Activated B cell treated with CpG ODN at 0.5 μM for 24 hours (primary cell): ENCODE measurements at places on chromosomes 5 and 9.
A peak's percentile ranks its signal among the peaks of the same experiment; 100 is the strongest.

DNA sequence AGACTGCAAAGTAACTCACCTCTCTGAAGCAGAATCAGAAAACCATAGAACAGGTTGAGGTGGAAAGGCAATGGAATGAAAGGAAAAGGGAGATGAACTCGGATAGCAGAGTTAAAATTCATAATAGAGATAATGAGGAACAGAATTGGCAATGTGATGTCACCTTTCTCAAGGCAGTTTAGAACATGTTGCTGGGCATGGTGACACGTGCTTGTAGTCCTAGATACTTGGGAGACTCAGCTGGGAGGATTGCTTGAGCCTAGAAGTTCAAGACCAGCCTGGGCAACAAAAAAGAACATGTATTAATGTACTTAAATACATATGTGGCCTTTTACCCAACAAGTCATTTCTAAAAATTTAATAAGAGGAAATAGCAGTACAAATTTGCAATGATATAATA, 81.6 kb upstream of the MIER3 start:
- no peak for DNase-seq

- DNase-seq = no peak
Measured at GRCh38 chr9:104844710-104845109, 80.8 kb downstream of the NIPSNAP3B start.

DNA sequence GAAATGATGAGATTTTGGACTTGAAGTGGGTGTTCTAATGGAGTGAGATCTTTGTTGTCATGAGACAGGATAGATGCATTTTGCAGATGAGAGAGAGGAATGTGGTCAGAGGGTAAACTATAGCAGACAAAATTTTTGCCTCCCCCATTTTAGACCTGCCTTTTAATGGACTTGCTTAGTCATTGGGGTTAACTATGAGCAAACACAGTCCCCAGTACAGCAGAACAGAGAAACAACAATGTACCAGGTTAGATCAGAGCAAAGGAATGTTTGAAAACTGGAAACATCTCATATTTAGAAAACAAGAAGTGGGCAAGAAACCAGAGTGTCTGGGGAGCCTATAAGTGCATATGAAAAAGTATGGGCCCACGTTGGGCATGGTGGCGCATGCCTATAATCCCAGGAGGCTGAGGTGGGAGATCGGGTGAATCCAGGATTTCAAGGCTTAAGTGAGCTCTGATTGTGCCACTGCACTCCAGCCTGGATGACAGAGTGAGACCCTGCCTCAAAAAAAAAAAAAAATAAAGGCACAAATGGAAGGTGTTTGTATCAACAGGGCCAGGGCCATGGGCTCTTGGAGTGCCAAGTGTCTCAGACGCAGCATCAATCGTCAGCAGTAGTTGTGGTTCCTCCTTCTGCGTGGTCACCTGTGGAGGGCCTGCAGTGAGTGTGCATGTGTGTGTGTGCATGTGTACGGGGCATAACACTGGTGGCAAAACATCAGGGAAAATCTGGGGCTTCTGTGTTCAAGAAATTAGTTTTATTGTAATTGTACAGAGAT, 214.4 kb upstream of the S1PR3 start:
- no peak for DNase-seq

DNA sequence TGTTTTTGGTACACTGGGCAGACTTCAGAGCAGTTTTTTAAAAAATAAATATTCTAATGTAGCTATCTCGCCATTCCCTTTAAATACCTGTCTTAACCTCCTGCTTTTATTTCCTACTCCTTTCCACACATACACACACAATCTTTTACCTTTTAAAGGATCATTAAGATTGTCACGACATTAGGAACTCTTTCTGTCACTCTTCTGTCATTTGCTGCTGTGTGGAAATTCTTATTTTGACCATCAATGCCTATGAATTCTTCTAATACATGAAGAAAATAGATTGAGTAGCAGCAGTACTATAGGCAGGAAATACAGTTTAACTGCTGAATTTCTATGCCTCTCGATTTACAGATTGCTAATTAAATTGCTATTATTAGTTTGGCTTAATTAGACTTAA, 1.8 kb downstream of the PPP1R2B start:
- DNase-seq = no peak

DNA sequence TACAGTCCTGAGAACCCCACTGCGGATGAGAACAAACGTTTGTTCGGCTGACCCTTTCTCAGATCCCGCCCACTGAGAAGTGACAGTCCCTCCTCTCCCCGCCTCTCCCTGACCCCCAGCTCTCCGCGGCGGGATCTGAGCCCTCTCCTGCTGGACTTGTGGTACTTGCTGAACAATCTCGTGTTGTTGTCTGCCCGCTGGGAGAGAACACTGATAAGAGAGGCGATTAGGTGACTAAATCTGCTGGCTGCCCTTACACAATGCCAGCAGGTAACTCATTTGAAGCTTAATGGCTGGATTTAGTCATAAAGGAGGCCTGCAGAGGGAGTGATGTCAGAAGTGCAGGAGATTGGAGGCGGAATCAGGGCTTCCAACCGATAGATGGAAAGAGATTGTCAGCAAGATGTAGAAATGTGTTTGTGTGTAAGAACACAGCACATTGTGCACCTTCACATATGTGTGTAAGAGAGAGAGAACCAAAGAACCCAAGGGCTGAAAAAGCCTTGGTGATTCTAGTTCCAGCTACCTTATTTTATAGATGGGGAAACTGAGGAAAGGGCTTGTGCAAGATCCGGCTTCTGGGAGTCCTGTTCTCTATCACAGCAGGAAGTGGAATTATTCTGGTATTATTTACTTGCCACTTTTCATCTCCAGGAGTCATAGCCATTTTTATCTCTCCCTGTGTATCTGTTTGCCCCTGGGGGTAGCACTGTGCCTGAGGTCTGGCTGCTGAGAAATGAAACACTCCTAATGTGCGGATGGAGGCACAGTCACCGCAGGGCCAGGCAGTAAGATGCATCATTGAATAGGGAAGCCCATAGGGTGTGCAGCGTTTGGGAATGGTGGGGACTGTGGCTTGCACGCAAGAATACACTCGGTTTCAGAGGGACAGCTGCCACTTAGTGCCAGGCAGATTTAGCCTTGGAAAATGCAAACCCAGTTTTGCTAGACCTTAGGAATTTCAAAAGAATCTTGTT, 203.7 kb upstream of the MSX2 start:
- no peak for DNase-seq

DNA sequence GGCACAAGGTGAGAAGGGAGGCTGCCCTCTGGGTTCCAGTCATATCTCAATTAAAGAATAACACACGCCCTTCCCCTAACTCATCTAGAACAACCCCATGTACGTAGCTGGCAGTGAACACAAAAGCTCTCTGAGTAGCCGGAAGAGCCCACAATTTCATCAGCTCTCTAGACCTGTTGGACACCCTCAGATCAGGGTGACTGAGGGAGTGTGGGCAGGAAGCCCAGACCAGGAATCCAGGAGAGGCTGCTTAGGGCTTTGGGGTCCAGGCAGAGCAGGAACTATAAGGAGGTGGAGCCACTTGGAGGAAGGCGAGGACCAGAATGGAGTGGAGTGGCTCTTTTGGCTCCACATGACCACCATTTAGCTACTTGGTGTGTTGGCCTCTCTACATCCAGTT, 237.4 kb downstream of the NR3C1 start:
- DNase-seq = no peak

DNA sequence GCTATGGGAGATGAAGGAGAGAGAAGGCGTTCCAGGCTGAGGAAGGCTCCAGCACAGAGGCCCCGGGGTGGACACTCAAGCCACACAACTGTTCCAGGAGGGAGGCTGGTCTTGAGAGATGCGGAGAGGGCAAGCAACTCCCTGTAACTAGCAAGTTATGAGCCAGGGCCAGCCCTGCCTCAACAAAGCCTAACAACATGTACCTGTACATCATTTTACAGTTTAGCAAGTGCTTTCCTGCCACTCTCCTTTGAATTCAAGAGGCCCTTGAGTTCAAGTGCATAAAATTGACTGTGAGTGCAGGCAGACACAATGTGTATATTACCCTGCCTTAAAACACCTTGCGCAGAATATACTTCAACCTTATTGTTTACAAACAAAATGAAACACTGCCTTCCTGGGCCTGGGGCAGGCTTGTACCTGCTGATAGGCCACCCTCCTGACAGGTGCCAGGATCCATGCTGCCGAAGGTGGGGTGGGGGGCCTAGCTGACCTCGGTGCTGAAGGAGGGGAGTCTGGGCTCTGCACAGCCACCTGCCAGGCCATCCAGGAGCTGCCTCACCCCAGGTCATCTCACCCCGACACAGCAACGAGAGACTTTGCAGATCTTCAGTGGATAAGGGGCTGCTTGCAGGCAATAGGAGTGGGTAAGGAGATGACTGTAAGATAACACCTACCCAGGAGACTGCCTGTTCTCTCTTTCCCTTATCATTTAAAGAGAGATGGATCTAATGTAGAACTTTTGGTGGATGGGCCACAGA, 80.0 kb downstream of the PPARGC1B start:
- DNase-seq = no peak

GRCh38 chr5:154315196-154315595, 124.7 kb downstream of the GALNT10 start:
- DNase-seq = no peak

GRCh38 chr9:83533296-83533695, 4.9 kb downstream of the FRMD3 start:
- no peak for DNase-seq

- no peak for DNase-seq
Measured at GRCh38 chr5:56769875-56770604, 45.3 kb upstream of the MAP3K1 start.

GRCh38 chr5:162824360-162824759, 613.0 kb upstream of the CCNG1 start:
- no peak for DNase-seq

DNA sequence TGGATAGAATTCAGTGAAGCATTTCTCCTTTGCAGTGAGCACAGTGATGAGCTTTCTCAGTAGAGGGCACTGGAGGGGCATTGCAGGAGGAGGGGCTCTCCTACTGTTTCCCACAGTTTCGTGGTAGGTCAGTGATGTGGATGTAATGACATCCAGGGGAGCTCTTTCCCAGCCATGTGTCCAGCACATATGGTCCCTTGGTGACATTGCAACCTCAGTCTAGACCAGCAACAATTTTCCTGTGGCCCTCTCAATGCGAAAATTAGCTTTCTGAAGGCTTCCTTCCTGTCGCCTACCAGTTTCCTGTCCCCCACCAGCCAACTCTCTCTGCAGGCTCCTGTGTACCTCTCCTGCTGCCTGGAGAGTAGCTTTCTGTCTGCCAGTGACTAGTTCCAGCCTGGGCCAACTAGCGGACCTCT, 6.9 kb upstream of the PDCL start:
- DNase-seq = no peak

GRCh38 chr9:27489087-27489876, 34.8 kb upstream of the IFNK start:
- no peak for DNase-seq

DNA sequence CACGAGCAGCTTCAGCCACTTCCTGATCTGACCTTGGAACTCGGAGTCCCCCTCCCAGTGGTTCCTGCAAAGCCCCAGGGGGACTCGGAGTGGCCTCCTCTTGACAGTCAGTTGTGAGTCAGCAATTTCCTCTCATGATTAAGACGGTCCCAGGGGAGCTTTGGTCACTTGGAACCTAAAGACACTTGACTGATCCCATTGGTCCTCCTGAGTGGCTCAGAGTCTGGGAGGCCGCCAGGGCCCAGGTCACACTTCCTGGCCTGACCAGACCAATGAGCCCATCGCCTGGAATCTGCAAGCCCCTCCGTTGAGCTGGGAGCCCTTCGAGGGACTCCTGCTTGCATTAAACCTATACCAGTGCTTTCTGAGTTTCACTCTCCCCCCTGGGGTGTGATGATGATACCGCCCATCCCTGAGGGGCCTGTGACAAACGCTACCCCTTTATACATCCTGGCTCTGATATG, 29.1 kb downstream of the TSPAN17 start:
- no peak for DNase-seq

GRCh38 chr9:89113851-89114250, 64.8 kb downstream of the SHC3 start:
- DNase-seq = no peak

- DNase-seq = no peak
Measured at GRCh38 chr5:133113331-133114061, 61.7 kb downstream of the HSPA4 start.

- DNase-seq = peak; percentile 60
Measured at GRCh38 chr5:157948738-157949410, 89.9 kb upstream of the CLINT1 start.

GRCh38 chr5:167511-167910, 23.8 kb upstream of the LRRC14B start:
- DNase-seq = no peak

DNA sequence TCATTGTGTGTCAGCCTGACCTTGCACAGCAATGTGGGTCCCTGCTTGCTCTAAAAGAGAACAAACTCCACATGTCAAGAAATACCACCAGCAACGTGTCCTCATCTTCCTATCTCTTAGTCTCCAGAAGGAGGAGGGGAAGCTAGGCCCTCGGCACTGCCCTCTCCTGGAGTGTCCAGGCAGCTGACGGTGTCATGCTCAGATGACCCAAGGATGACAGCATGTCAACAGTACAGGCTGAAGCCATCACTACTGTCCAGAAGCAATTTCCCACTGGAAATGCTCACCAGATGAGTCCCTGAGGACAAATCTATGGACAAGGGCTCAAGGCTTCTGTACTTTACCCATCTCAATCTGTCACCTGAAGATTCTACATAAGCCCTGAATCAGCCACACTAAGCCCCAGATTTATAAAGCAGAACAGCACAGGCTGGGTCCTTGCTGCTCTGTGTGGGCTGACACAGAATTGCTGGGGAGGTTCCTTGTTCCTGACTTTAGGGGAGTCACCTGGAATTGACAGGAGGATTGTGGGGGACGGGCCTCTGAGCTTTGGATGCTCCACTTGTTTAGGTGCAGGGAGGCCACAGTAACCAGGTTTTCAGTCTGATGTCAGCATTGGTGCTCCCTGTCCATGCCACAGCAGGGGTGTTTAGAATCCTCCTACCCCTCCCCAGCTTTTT, 210.2 kb downstream of the DAB2IP start:
- no peak for DNase-seq

GRCh38 chr5:168836603-168837231, 257.5 kb upstream of the PANK3 start:
- no peak for DNase-seq

DNA sequence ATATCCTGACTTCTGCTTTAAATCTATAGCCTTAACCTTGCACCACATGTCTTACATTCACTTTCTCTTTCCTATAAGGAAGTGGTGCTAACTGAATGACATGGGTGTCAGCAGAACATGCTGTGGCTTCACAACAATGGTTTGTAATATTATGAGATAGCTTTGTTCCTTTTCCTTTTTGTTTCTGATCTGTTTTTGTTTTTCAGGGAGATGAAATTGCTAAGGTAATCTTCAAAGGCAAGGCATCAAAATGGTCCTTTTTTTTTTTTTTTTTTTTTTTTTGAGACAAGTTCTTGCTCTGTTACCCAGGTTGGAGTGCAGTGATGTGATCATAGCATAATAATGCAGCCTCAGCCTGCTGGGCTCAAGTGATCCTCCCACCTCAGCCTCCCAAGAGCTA, 53.6 kb upstream of the RANBP6 start:
- DNase-seq = no peak

DNA sequence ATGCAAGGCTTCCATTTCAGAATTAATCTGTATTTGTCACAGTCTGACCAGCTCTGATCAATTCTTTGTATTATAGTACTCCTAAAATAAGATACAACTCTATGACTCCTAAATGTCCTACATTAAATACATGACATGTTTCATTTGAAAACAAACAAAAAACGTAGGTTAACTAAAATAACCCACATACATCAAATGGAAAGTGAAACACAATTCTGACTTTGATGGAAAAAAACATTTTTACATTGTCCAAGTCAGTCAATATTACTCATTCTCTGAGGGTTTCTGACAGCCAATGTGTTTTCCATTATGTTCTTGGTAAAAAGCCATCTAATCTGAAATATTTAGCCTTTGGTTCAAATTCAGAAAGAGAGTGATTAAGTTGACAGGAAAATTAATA, 8.7 kb downstream of the HMGCS1 start:
- DNase-seq = no peak

- DNase-seq = no peak
Measured at GRCh38 chr9:27065288-27065687, 43.7 kb upstream of the TEK start.
